ENCODE measurements at places on chromosomes 12 and 14.

DNA sequence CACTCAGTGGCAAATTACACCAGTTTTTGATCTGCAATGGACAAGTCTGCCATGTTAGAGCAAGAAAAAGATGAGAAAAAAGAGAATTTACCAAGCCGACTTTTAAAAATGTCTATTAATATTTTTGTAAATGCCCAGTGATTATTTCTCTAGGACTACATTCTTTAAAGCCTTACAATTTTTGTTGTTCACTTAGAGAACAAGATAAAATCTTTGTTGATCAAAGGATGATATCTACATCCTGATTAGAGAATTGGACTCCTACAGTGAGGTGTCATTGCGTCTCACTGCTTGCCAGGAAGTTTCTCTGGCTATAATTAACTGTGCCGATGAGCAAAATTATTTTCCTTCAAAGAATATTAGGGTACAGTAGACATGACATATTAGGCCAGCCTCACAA, 1.7 kb upstream of the CFAP54 start:
- DNase-seq, result no peak

GRCh38 chr12:6540181-6540877, 6.0 kb downstream of the GAPDH start:
- peak; percentile 53 for DNase-seq

DNA sequence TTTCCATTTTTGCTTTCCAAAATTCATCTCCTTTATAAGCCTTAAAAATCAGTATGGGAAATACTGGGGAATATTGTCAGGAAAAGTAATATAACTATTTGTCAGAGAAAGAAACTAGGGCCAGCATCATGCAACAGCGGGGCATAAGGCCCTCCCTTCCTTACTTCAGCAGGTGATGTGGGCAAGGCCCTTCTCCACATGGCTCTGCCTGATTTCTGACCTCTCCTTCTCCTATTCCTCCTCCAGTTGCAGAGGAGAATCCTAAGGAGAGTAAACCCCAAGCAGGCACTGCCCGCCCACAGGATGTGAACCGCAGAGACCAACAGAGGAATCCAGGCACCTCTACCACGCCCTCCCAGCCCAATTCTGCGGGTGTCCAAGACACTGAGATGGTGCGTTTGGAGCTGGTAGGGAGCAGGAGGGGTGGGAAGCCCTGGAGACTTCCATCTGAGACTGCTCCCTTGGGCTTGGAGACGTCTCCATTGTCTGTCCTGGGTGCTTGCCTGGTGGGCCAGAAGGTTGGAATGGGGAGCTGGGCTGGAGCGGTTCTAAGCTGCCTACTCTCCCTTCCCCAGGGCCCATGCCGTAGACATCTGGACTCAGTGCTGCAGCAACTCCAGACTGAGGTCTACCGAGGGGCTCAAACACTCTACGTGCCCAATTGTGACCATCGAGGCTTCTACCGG, 2.7 kb upstream of the SOAT2 start:
- no peak for DNase-seq

- DNase-seq, result no peak
Observed at GRCh38 chr14:76257111-76257803, 105.5 kb downstream of the GPATCH2L start.

- no peak for DNase-seq
Observed at GRCh38 chr14:40292664-40293063, 860.4 kb upstream of the FBXO33 start.
